ENCODE measurements at places on chromosomes 2 and 18. TPM values are rescaled to one million over a fixed set of nuclear protein-coding genes. Genes with fewer than 3 reads are reported as not detected.

The COL6A3 gene
- polyA plus RNA-seq = 2.0 TPM

The STPG4 gene
- polyA plus RNA-seq = not detected

The RGPD3 gene
- 0.17 TPM for polyA plus RNA-seq

The LINC00305 gene
- not detected for polyA plus RNA-seq

The PTPRN gene
- not detected for polyA plus RNA-seq

The LRRTM1 gene
- not detected for polyA plus RNA-seq

The C2orf78 gene
- polyA plus RNA-seq = not detected

The CXCR1 gene
- 0.39 TPM for polyA plus RNA-seq

The TGFA gene
- 0.61 TPM for polyA plus RNA-seq

The GULP1 gene
- polyA plus RNA-seq = not detected

The MCFD2 gene
- polyA plus RNA-seq = 26.2 TPM

The IL1R2 gene
- not detected for polyA plus RNA-seq

The C1GALT1C1L gene
- not detected for polyA plus RNA-seq

The DPP4 gene
- 13.3 TPM for polyA plus RNA-seq

The CCDC68 gene
- not detected for polyA plus RNA-seq

The MC2R gene
- not detected for polyA plus RNA-seq

The B3GNT7 gene
- polyA plus RNA-seq = 0.06 TPM

The REG3A gene
- polyA plus RNA-seq = not detected

The CTNNA2 gene
- not detected for polyA plus RNA-seq

The BOLL gene
- polyA plus RNA-seq = not detected

The VIT gene
- 0.50 TPM for polyA plus RNA-seq

The DOK6 gene
- 0.12 TPM for polyA plus RNA-seq

The MEX3C gene
- polyA plus RNA-seq = 1.7 TPM

The RAX gene
- polyA plus RNA-seq = not detected

The ANKRD62 gene
- polyA plus RNA-seq = not detected

The TEX44 gene
- polyA plus RNA-seq = not detected

The STAT1 gene
- 154 TPM for polyA plus RNA-seq

The HJURP gene
- not detected for polyA plus RNA-seq

The MAPK4 gene
- not detected for polyA plus RNA-seq

The KHK gene
- polyA plus RNA-seq = 8.9 TPM

The MOGAT1 gene
- polyA plus RNA-seq = not detected

The CHCHD5 gene
- 43.6 TPM for polyA plus RNA-seq

The ALK gene
- polyA plus RNA-seq = 0.10 TPM

The SMIM21 gene
- not detected for polyA plus RNA-seq

The PSMD1 gene
- 43.0 TPM for polyA plus RNA-seq

The SERPINB12 gene
- not detected for polyA plus RNA-seq

The COPS7B gene
- polyA plus RNA-seq = 30.0 TPM

The DNAJC5G gene
- polyA plus RNA-seq = not detected

The CYS1 gene
- not detected for polyA plus RNA-seq

The CNGA3 gene
- polyA plus RNA-seq = not detected

The IL36A gene
- polyA plus RNA-seq = 0.47 TPM

The RPRD1A gene
- 9.4 TPM for polyA plus RNA-seq

The TWIST2 gene
- not detected for polyA plus RNA-seq

The CD28 gene
- polyA plus RNA-seq = 32.0 TPM

The ITGB6 gene
- not detected for polyA plus RNA-seq

The PSMA8 gene
- 2.7 TPM for polyA plus RNA-seq

The DARS1 gene
- polyA plus RNA-seq = 135 TPM

The SERPINB13 gene
- polyA plus RNA-seq = not detected

The CENPA gene
- polyA plus RNA-seq = not detected

The HNMT gene
- polyA plus RNA-seq = not detected

The SIX2 gene
- polyA plus RNA-seq = not detected

The RELCH gene
- polyA plus RNA-seq = 7.6 TPM

The ANKRD29 gene
- not detected for polyA plus RNA-seq

All from naive thymus-derived CD8-positive, alpha-beta T cell (primary cell).